ENCODE measurements at places on chromosomes 1 and 21.

DNA sequence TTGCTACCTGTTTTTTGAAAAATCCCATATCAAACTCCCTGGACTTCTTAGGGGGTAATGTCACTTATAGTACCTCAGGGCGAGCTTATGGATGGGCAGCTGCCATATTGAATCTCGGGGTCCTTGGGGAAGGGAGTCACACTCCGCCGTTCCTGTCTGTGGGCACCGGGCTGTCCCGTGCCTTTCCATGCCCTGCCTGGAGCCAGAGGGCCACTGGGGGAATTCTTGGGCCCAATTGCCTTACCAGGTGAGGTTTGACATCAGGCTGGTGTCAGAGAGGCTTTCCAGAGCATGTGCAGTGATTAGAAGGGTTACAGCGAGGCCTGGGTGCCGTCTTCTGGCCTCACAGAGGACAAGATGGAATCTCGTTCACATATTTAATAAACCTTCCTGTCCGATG, 28.8 kb downstream of the QSOX1 start:
- DNase-seq = no peak

GRCh38 chr1:59556398-59556797, 258.4 kb upstream of the HOOK1 start:
- no peak for DNase-seq

DNA sequence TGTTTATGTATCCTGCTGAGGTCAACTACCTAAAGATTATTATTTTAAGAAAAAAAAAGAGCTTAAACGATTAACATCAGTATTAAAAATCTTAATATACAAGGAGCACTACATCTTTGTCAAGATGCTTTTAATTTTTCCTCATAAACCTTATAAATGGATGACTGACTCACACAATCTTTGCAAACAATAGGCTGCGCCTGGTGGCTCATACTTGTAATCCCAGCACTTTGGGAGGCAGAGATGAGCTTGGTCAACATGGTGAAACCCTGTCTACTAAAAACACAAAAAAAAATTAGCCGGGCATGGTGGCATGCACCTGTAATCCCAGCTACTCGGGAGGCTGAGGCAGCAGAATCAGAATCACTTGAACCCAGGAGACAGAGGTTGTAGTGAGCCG, 1.7 kb downstream of the KHDC4 start:
- no peak for DNase-seq

DNA sequence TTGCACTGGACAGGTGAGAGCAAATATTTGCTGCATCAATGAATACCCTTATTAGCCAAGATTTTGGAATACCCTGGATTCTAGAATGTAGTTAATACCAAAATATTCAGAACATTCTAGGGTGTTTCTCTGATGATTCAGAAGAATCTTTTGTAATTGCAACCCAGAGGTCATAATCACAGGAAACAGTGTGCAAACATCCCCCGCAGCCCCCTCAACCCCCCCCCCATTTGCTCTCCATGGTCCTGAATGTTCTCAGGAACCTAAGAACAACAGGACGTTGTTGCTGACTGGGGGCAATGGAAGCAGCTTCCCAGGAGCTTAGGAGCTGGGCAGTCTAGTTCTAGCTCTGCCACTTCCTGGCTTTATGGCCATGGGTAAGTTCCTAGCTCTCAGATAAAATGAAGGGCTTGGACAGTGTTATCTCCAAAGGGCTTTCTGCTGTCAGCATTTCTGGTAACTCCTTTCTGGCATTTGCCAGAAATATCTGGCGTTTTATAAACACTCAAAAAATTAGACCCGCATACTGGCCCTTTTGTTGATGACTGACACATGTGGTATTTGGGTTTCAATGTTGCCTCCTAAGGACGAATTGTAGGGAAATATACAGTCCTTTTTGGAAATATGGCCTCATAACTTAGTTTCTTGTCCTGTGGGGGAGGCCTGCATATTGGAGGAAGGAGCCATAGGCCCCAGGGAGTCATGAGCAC, 178.6 kb downstream of the RRAGC start:
- DNase-seq = no peak

GRCh38 chr1:56451491-56451890, 127.9 kb downstream of the PLPP3 start:
- DNase-seq = no peak

- no peak for DNase-seq
These were observed 84.5 kb upstream of the ADGRL4 start for GRCh38 chr1:79090985-79091384.

DNA sequence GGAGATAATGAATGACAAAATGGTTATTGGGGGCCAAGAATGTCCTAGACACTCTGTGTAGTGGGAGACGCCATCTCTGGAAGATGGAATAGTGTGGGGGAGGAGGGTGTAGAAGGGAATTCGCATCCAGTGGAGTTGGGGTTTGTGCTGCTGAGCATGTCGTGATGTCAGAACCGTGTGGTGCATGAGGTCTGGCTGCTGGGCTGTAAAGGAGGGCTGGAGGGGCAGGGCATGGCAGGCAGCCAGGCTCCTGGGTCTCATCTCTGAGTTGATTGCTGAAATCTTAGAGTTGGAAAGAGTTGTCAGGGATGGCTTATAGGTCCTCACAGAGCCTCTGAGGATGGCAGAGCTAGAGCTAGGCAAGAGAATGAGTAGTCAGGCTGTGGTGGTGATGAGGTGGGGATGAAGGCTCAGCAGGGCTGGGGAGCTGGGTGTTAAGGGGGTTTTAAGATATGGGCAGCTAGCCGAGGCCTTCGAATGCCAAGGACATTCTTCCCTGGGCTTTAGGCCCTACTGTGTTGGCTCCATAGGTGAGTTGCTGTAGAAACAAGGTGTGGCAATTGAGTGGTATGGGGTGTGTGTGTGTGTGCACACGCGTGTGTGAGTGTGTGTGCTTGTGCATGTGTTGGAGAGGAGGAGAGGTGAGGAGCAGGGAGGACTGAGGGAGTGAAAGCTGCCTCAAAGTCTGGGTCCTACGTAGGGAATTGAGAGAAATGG, 1.9 kb downstream of the PPFIA4 start:
- DNase-seq = no peak

GRCh38 chr1:57532299-57532698, 108.4 kb upstream of the DAB1 start:
- no peak for DNase-seq

GRCh38 chr1:46288485-46289133, 14.8 kb downstream of the LRRC41 start:
- no peak for DNase-seq

- peak; percentile 42 for DNase-seq
These were observed 56.8 kb downstream of the ACP6 start for GRCh38 chr1:147613506-147613905.

DNA sequence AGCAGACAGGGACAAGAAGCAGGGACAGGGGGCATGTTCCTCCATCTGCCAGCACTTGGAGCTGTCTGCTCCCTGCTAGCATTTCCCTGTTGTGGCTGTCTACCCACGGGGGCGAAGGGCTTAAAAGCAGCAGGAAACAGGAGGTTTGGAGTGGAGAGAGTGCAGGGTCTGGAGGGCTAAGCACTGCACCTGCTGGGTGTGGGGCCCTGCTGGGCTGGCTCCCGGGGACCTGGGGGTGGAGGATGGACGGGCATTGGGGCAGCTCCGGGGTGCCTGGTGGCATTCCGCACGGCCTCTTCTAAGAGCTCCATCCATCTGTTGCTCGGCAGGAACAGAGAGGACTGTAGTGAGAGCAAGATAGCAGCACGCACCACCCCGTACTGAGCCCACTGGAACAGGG, 21.2 kb downstream of the LRRC71 start:
- DNase-seq = no peak

- no peak for DNase-seq
These were observed 57.7 kb downstream of the ASTN1 start for GRCh38 chr1:177106614-177107365.

- no peak for DNase-seq
These were observed 7.7 kb downstream of the TMEM61 start for GRCh38 chr1:54987919-54988705.

GRCh38 chr1:66464802-66465201, 69.2 kb upstream of the SGIP1 start:
- DNase-seq = no peak

- no peak for DNase-seq
These were observed 153.5 kb downstream of the TGFBR3 start for GRCh38 chr1:91732291-91733107.

GRCh38 chr1:43978264-43978550, 803 bp upstream of the B4GALT2 start:
- no peak for DNase-seq

GRCh38 chr1:62045574-62045973, 149.1 kb upstream of the L1TD1 start:
- DNase-seq = no peak

GRCh38 chr1:7584157-7584556, 186.9 kb upstream of the VAMP3 start:
- DNase-seq = no peak

GRCh38 chr1:221035662-221036153, 156.5 kb downstream of the HLX start:
- DNase-seq = no peak

- DNase-seq = no peak
These were observed 22.2 kb upstream of the EPHB2 start for GRCh38 chr1:22688466-22688865.

DNA sequence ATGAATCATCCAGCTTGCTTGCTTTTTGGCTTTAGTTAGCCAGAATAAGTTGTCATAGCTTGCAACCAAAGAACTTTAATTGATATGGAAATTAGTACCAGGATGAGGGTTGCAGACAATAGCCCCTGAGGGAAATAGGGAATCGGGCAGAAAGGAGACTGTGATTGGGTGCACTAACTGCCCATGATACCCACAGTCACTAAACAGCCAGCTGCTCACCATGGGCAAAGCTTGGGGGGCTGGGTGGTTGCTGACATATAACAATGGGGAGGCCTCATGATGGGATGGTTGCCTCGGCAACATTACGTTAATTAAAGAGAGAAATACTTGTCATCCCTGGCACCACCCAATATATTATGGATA, 17.8 kb upstream of the PLA2G2E start:
- no peak for DNase-seq

GRCh38 chr1:20302108-20302471, 11.4 kb downstream of the VWA5B1 start:
- no peak for DNase-seq

DNA sequence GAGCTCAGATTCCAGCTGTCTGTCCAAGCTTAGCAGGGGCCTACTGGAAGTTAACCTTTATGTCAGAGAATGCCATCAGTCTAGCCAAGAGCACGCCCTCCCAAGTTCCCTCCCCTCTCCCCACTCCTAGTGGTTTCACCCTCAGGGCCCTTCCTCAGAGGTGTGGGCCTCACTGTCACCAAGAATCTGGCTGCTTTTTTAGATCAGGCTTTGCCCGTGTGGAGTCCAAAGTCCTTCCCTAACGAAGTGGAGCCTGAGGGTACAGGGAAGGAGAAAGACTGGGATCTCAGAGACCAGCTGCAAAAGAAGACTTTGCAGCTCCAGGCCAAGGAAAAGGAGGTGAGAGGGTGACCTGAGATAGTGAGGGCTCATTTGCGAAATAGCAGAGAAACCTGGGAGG, 4.1 kb downstream of the C1orf74 start:
- no peak for DNase-seq

DNA sequence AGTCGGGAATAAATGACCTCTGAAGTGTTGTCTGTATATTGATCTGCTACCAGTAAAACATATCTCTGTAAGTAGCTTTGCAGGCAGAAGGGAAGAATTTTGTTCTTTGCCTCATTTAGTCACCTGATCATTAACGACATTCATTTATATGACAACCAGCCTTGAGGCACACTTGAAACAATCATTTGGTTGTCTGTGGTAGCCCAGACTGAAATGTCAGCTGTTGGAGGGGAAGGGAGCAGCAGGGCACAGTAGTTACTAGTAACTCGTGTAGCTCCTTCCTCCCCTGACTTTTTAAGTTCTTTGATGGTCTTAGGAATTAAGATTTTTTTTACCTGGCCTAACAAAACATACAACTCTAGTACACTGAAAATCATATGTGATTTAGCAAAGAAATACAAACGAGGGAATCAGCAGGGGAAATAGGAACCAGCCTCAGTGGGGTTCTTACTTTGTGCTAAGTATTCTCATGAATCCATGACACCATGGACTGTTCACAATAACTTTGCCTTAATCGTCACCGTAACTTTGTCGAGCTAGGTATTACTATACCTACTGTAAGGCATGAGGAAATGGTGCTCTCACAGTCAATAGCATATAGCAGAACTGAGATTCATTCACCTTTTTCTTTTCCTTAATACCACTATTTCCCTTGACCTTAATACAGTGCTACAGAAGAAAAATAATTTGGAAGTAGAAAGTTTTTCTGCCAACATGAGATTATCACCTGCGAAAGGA, 6.4 kb downstream of the IL12RB2 start:
- no peak for DNase-seq

GRCh38 chr1:33297911-33298622, 22.8 kb downstream of the A3GALT2 start:
- no peak for DNase-seq

DNA sequence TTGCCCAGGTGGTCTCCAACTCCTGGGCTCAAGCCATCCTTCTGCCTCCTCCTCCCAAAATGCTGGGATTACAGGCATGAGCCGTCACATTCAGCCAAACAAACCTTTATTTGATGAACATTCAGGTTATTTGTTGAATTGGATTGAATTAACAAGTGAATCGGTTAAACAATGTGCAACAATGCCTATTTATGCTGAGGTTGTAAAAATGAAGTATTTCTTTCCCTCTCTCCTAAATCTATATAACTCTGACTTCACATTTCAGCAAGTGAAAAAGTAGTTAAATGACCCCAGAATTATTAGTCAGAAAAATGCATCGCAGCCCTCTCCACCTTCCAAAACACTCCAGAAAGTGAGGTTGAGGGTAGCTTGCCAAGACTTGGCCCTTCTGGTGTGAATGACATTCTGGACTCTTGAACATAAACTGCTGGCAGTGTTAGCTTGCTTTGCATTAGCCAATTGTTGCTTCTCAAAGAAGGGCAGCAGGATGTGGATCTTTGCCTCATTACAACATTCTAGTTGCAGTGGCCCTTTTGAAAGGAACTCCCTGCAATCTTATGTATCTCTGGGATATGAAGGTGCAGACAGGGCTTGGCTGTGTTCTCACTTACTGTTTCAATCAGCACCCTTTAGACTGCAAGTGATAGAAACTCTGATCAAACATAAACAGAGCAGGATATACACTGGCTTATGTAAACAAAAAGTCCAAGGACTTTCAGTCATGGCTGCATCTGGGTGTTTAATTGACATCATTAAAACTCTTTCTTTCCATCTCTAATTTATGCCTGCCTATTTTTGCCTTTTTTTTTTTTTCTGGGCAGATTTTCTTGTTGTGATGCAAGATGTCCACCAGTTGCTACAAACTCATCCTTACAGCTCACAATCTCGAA, 22.4 kb downstream of the EDN2 start:
- no peak for DNase-seq

- no peak for DNase-seq
These were observed 23.8 kb upstream of the EDN2 start for GRCh38 chr1:41508290-41508689.

GRCh38 chr1:162113419-162113818, 43.9 kb downstream of the NOS1AP start:
- no peak for DNase-seq

GRCh38 chr1:69776555-69776954, 208.8 kb downstream of the LRRC7 start:
- no peak for DNase-seq

Measured in NCI-H187 treated with DMSO at 0.1 percent for 48 hours (cell line).